Activated T-helper 1 cell treated with anti-CD3 and anti-CD28 coated beads, Interleukin-2, amount 50 U/mL, for 16 hours (primary cell): ENCODE measurements at places on chromosomes 3 and 15.

GRCh38 chr3:29854821-29855220 is 574.0 kb downstream of the RBMS3 start:
- DNase-seq, result no peak

GRCh38 chr3:115436767-115437301 is 186.5 kb upstream of the GAP43 start:
- no peak for DNase-seq

- no peak for DNase-seq
These were observed 226.7 kb downstream of the THSD4 start for GRCh38 chr15:71341811-71342550.

DNA sequence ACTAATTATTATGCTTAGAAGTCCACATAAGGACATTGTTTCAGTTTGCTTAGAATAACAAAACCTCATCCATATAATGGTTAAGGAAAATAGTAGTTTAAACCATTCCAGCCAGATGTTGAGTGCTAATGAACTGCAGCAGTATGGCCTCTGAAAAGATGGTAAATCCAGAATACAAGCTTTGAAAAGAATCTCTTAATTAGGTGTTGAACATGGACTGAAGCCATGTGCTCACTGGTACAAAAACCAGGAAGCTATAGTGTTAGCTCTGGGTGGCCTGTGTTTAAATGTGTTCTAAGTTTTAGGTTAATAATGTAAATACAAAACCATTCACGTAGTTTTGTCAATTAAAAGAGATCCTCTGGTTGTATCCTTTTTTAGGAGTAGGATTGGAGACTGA is 78.2 kb downstream of the GALK2 start:
- no peak for DNase-seq

- no peak for DNase-seq
These were observed 283.1 kb upstream of the LRRFIP2 start for GRCh38 chr3:37457378-37458065.
